ENCODE measurements at places on chromosomes 5 and 9.

DNA sequence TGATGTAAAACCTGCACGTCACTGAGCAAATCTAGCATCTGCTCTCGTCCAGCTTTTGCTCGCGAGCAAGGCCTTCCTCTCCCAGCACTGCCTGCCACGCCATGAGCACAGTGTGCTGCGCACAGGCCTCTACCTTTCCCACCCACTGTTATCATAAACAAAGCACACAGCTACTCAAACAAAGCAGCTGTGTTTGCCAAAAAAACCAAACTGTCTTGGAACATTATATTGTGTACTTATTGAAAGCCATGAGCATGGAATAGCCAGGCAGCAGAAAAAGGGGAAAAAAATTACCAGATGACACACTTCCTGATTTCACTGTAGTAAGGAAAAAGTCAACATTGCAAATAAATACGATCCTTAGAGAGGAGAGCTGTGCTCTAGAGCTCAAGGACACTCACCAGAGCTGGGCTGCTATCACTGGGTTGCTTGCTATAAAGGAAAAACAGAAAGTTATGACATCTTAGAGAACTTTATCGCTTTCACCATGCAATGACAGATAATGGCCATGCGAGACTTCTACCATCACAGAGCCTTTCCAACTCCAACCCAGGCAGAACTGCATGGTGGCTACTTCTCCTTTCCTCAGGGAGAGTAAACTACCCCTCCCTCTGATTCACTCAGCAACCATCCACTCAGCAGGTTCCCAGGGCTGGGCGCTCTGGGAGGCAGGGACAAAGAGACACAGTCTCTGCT is 69.6 kb downstream of the EPB41L4B start:
- DNase-seq: peak; percentile 80

GRCh38 chr5:58735637-58736036 is 152.8 kb downstream of the RAB3C start:
- DNase-seq: no peak

GRCh38 chr5:141870871-141871270 is 7.3 kb downstream of the PCDH1 start:
- DNase-seq: no peak

DNA sequence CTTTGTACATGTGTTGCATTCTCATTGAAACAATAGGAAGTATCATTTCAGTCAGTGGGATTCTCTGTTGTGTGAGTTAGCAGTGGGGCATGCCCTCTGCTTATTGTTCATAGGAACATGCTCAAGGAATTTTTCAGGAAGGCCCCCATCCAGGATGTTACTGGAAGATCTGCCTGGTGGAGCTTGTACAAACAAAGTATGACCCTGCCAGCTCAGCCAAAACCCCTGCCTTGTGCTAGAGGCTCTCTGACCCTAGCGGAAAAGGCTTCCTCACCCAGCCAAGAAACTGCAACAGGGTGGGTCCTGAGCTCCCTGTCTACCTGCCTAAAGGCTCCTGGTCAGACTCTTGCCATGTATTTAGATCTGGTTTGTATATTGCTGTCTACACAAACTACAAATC is 43.2 kb downstream of the MRRF start:
- peak; percentile 32 for DNase-seq

GRCh38 chr9:70134360-70134759 is 90.7 kb downstream of the MAMDC2 start:
- DNase-seq: no peak

GRCh38 chr5:98458004-98458403 is 315.5 kb upstream of the RGMB start:
- DNase-seq: peak; percentile 90

DNA sequence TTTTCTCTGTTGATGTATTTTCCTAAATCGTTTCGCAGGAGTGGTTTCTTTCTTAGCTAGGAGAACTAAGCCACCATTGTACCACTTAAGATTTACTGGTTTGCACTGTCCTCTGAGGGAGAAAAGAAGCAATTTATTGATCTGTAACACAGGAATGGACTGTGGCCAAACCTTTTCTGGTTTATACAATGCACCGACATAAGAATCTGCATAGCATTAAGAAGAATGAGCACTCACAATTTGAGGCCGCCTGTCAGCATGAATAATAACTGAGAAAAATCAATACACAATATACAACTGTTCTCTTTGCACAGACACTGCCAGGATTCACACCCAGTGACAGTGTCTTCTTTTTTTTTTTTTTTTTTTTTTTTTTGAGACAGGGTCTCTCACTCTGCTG is 168.6 kb upstream of the DMRT1 start:
- DNase-seq: no peak

- no peak for DNase-seq
These were observed 38.5 kb downstream of the TTC1 start for GRCh38 chr5:160047423-160047822.

DNA sequence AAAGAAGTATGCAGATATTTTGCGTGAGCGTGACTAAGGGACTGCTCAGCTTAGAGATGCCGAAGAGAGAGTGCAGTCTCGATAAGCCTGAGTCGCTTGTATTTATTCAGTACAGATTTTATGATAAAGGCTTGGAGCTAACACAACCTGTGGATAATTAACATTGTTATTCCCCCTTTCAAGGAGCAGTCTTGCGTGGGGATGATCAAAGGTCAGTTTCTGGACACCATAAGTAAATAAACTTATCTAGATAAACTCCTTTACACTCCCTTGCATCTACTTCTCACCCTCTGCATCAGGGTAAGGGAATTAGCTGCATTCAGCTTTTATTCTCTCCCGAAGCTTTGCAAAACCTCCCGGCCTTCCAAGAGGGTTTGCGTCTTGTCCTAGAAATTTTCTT is 357.8 kb upstream of the ST8SIA4 start:
- no peak for DNase-seq

DNA sequence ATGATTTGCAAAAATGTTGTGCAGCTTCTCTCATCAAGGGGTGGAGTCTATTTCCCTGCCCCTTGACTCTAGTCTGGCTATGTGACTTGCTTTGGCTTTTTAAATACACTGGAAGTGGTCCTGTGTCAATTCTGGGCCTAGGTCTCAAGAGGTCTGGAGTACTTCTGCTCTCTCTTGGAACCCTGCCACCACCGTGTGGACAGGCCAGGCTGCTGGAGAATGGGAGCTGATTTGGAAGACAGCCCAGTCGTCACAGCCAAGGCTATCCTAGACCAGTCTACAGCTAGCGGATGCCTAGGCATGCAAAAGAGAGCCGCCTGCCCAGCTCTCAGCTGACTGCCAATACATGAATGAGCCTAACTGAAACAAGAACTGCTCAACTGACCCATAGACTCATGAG is 56.7 kb upstream of the CLINT1 start:
- peak; percentile 16 for DNase-seq

- DNase-seq: no peak
These were observed 106.0 kb downstream of the MEGF10 start for GRCh38 chr5:127396490-127397155.

- peak; percentile 69 for DNase-seq
These were observed 626 bp upstream of the FST start for GRCh38 chr5:53479590-53480415.

- peak; percentile 85 for DNase-seq
These were observed 41.1 kb downstream of the GALNT12 start for GRCh38 chr9:98848450-98849149.

DNA sequence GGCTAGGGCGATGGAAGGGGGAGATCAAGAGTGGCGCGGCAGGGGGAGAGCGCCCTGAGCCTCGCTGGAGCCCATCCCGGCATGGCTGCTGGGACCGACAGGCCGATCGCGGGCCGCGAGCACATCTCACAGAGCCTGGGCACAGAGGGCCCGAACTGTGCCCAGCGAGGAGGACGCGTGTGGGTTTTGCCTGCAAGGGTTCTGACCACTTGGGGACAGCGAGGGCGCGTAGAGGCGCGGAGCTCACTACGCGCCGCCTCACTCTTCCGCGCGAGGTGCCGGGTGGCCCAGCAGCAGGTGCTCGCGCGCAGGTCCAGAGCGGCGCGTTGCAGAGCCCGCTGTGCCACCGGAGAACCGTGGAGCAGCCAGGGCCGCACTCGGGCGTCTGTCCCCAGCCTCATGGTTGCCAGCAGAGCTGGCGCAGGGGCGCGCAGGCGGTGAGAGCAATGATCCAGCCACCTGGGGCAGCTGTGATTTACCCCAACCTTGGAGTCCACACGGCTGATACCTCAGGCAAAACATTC is 16.3 kb upstream of the PITX1 start:
- DNase-seq: no peak

DNA sequence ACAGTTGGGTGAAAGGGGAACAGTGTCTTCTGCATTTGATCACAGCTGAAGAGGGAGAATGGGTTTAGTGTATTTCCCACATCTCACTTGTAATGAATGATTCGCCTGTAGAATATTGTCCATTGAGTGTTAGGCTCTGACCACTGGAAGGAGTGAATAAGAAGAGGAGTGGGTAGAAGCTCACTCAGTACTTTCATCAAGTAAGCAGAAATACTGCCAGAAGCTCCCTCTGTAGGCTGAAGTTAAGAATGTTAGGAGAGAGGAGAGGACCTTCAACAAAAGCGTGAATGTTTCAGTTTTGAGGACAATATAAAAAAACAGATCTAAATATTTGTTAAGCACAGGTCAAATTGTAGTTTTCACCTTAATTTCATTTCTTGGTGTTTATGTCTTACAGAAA is 27.5 kb downstream of the FSD1L start:
- DNase-seq: peak; percentile 49

- DNase-seq: peak; percentile 78
These were observed 36.5 kb downstream of the HABP4 start for GRCh38 chr9:96486386-96487028.

DNA sequence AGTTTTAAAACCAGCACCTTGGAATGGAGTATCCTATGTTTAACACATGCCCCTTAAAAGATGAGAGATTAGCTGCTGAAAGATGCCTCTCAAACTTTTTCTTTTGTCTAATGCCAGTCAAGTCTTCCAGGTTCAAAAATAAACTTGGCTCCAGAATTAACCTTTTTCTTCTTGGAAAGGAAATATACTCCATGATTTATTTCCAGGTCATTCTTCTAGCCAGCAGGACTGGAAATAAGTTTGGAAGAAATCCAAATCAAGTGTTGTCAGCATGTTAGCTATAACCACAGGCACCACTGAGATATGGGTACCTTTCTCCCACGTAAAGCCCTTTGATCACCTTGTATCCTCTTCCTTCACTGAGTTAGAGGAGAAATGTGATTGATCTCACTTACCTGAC is 56.1 kb downstream of the NLN start:
- no peak for DNase-seq

GRCh38 chr5:58450018-58450417 is 9.9 kb downstream of the PLK2 start:
- no peak for DNase-seq

GRCh38 chr9:136858452-136858843 is 6.3 kb downstream of the MAMDC4 start:
- no peak for DNase-seq

GRCh38 chr9:70883963-70884793 is 237.2 kb downstream of the TRPM3 start:
- no peak for DNase-seq

GRCh38 chr9:83474631-83475030 is 63.6 kb downstream of the FRMD3 start:
- DNase-seq: no peak

DNA sequence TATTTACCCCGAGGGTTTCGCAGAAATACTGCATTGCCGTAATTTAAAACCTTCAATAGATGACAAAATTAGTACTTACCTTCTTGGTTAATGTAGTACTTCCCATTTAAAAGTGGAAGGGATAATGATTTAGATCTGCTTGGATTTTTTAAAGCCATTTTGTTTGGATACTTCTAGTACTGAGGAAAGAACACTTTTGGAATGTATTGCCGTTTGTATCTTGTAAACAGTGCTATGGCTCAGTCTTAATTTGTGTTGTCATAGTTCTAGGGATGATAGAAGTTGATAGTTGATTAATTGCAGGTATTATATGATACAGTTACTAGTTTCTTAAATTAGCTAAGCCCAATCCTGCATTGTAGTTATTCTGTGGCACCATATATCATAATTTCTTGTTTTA is 33.1 kb downstream of the TNPO1 start:
- no peak for DNase-seq

DNA sequence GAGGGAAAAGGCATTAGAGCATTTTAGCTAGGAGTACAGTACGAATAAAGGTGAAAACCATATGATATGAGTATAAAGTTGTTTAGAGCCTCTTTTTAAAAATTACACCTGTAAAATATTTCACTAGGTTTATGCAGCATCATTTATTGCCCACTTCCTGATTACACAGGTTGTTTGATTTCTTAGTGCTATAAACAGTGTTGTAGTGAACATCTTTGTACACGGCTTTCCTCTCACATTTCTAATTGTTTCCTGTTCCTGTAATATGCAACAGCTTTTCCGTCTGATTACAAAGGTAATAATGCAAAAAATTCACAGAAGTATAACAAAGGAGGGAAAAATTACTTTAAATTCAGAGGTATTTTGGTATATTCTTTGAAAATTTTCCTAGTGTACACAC is 13.0 kb downstream of the STOM start:
- DNase-seq: no peak

DNA sequence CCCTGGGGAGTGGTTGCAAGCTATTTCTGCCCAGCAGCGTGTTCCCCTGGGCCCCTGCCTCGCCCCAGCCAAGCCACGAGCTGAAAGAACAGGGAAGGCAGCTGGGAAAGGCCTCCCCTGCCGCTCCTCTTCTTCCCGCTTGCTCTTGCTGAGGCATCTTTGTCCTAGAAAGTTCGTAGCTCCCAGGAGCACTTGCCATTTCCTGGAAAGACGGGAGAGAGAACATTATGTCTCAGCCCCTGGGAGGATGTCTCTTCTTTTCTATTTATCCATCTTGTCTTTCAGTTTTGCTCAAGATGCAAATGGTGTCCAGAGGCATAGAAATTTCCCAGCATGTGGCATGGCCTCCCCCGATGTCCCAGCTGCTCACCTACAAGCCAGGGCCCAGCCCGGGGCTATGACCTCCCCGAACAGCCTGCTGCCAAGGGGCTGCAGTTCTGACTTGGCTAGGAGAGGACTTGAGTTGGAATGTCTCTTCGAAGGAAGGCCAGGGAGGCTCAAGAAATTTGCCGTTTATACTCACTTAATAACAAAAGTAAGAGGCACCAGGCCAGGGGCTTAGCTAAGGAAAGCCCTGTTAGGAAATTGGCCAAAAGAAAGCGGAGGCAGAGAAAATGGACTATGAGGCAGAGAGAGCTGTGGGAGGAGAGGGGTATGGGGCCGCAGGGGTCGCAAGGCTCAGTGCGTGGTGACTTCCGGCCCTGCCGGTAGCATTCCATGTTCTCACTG is 87.3 kb downstream of the LIFR start:
- no peak for DNase-seq

DNA sequence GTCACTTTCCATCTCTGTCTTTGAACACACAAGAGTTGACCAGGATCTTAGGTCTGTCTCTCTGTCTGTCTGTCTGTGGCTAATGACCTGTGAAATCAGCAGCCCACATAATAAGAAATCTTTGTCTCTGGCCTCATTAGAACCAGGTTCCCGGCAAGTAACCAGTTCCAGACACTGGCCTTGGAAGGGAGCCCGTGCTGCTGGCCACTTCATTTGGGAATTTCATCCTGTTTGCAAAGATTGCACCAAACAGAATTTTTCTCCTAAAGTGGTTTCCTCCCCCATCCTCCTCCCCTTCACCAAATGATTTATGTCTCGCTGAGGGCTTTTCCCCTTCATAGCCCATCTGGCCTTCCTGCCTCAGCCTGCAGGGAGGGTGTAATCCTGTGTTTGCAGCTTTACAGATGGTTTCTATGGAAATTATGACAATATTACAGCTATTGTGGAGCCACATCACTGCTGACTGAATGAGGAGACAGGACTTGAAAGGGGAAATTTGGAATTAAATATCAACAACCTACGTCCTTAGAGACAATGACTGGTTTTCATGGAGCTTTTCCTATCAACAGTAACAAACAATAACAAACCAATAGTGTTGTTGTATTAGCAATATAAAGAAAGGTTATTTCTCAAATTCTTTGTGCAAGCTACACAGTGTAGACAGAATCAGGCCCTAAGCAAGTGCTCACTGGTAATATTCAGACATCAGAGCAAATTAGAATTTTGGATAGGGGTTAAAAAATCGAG is 25.7 kb downstream of the DPYSL3 start:
- peak; percentile 95 for DNase-seq
